IPS-NIHi11 (cell line): ENCODE measurements at places on chromosomes 7 and 10.

DNA sequence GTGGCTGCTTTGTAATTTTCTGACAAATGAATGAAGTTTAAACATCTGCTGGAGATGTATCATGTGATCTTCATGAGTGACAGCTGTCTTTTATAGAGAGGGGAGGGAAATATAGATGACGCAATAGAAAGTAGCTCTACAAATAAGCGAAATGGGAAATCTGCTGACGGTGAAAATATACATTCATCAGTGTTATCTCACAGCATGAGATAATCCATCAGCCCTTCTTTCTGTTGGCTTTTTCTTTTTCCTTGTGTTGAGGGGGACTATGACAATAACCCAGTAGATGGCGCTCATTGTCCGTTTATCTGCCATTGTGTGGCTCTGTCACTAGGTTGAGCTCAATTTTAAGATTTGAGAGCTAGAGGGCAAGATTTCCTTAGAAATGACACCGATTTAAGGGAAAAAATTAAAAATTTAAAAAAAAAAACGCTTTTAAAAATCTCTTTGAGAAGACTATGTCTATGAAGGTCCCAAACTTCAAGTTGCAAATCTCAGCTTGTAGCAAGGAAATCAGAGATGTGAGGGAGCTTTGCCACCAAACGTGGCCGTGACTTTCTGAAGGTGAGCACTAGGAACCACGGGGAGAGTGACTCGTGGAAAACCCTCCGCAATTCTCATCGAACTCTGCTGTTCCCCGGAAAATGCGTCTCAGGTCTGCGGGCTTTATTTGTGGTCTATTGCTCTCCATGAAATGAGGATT is 114.6 kb upstream of the SFMBT2 start:
- DNase-seq = peak; percentile 72

DNA sequence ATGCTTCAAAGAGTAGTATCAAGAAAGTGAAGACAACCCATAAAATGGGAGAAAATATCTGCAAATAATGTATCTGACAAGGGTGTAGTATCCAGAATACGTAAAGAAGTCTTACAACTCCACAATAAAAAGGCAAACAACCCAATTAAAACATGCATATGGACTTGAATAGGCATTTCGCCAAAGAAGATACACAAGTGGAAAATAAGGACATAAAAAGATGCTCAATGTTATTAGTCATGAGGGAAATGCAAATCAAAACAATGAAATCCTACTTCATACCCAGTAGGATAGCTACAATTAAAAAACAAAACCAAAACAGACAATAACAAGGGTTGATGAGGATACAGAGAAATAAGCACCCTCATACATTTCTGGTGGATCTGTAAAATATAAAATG is 79.2 kb downstream of the NUDCD3 start:
- no peak for DNase-seq

DNA sequence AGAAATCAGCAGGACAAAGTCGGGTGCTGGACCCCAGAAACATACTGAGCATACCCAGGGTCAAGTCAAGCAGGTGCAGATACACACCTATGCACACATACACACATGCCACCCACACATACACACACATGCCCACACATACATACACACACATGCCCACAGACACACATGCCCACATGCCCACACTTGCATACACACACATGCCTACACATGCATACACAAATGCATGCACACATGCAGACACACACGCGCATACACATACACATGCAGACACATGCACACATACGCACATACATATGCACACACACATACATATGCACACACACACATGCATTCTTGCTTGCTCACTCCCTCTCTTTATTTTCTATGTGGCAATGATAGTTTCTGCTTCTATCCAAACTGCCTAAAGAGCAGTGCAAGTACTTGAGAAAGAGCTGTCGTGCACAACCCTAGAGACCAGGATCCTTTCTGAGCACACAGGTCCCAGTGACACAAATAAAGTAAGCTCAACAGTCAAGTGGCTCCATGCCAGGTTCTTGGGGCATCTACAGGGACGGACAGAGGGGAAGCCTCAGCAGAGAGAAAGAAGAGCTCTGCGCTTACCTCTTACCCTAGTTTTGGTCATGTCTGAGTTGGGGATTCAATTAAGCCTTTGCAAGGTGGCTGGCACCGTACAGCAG is 83.7 kb downstream of the EBF3 start:
- no peak for DNase-seq

- DNase-seq = no peak
These were observed 36.7 kb downstream of the SPAM1 start for GRCh38 chr7:123961771-123962170.

- DNase-seq = peak; percentile 59
These were observed 65.6 kb downstream of the NOD1 start for GRCh38 chr7:30412782-30413504.

- no peak for DNase-seq
These were observed 9.6 kb upstream of the NUPR2 start for GRCh38 chr7:56125831-56126230.

DNA sequence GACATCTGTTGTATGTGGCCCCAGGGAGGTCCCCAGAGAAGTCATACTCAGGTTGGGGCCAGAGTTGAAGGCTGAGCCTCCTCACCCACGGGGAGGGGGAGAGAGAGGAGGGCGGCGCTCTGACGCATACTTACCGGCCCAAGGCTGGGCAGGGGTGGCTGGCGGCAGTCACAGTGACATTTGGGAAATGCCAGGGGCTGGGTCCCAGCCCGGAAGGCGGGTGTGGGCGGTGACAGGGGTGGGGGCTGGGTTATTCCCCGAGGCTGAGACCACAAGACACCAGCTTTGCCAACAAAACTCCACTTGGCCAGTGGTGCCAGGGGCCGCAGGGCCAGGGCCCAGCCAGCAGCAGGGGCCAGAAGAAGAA is 41.1 kb downstream of the RASGEF1A start:
- DNase-seq = no peak

GRCh38 chr7:18685971-18686370 is 190.4 kb downstream of the HDAC9 start:
- DNase-seq = no peak

GRCh38 chr10:83680470-83680891 is 458.8 kb upstream of the GHITM start:
- DNase-seq = no peak

GRCh38 chr10:43027331-43027955 is 49.4 kb upstream of the RET start:
- no peak for DNase-seq

DNA sequence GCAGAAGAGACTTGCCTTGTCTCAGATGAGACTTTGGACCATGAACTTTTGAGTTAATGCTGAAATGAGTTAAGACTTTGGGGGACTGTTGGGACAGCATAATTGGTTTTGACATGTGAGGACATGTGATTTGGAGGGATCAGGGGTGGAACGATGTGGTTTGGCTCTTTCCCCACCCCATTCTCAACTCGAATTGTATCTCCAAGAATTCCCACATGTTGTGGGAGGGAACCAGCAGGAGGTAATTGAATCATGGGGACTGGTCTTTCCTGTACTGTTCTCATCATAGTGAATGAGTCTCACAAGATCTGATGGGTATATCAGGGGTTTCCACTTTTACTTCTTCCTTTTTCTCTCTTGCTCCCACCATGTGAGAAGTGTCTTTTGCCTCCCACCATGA is 229.7 kb upstream of the KCND2 start:
- no peak for DNase-seq

- DNase-seq = no peak
These were observed 423.4 kb downstream of the DNAJB6 start for GRCh38 chr7:157760004-157760730.

GRCh38 chr7:117338020-117338419 is 15.2 kb upstream of the WNT2 start:
- DNase-seq = no peak

DNA sequence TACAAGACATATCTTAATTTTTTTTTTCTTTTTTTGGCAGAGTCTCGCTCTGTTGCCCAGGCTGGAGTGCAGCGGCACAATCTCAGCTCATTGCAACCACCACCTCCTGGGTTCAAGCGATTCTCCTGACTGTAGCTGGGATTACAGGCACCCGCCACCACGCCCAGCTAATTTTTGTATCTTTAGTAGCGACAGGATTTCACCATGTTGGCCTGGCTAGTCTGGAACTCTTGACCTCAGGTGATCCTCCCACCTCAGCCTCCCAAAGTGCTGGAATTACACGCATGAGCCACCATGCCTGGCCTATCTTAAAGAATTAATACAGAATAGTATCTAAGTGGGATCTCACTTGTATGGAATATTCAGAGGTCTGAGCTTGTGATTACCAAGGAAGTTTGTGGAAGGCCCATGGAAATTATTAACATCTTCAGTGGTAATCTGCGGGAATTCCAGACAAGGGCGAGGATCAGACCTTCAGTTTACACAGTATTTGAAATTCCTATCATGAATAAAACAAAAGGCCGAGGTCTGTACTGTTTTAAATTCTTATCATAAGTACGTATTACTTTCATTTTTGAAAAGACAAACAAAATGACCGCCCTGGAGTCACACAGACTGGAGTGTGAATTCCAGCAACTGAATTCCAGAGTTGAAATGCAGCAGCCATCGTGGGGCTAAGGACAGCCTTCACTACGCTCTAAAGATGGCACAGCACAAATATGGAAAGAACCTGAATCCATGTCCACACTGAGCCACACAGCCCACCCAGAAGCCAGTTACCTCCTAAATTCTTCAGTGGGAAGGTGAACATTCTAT is 16.7 kb downstream of the GPRIN2 start:
- DNase-seq = no peak

DNA sequence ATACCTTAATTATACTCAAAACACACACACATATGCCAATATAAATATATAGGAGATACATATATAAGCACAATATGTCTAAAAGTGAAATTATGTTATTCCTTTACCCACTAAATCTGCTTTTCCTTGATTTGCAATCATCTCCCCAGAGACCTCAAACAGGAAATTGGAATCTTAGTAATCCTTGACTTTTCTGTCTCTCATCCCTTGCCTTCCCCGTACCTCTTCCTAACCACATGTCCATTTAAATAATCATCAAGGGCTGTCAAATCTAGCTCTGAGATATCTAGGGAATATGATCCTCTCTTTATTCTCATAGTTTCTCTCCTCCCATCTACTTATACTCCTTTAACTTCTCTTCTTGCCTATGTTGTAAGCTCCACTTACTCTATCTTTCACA is 336.6 kb downstream of the HGF start:
- DNase-seq = no peak

GRCh38 chr7:5363729-5364128 is 59.9 kb downstream of the TNRC18 start:
- no peak for DNase-seq

DNA sequence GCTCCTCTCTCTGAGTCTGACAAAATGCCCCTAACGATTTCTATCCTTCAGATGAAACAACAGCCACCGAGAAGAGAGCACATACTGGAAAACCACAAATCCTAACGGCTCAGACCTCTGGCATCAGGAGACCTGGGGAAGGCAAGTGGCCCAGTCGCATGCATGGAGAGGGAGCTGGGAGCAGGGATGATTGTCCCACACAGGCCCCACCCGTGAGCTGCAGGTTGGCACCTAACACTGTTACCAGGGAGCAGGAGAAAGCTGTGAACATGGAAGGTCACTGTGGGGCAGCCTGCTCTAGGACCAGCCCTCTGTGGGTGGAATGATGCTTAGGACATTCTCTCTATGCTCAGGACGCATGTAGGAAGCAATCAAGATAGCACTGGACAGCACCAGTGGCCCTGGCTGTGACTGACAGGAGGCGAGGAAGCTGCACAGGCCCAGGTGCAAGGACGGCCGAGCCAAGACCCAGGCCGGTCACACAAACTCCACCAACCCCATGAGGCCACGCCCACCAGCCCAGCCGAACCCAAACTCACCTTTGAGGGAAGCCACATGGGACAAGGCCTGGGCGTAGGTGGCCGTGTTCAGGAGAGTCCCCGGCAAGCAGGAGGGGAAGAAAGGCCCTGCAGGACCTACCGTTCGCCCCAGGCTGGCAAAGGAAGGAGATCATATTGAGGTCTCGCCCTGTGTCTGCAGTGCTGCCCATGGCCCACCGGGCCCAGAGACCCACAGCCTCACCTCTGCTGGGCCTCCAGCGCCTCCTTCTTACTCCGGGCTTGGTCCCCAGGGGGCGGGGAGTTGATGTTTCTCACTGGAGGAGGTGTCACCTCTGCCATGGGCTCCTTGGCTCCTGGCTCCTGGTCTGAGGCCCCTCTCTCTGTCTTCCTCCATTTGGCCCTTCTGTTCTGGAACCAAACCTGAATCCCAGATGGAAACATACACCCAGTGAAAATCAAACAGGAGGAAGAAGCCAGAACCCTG is 9.7 kb downstream of the DRGX start:
- no peak for DNase-seq

DNA sequence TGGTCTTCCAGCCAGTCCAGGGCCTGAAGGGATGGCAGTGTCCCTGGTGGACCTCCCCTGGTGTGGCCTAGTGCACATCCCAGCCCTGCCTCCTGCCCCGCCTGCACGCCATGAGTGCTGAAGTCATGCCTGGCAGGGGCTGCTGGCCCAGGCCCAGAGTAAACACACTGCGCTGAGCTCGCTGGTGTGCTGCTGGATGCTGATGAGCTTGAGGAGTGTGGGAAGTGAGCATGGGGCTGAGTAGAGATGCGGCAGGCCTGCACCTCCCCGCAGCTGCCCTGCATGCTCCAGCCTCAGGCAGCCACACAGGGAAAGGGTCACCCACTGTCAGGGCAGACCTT is 43.2 kb downstream of the HTRA1 start:
- DNase-seq = peak; percentile 43

DNA sequence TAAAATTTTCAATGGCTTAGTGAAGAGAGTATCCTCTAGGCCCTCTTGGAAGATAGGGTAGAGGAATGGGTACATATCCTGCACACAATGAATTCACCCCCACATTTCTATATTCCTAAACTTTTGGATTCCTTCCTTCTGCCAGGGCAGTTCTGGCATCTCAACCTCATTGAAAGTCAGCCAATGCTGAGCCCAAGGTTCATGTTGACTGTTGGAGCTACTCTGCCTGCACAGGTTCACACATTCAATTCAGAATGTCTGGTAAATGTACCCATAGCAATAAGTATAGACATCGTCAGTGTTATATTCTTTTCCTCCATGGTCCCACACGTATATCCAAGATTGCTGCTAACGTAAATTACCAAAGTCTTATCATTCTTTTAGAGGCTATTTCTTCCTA is 48.9 kb upstream of the STARD3NL start:
- no peak for DNase-seq

DNA sequence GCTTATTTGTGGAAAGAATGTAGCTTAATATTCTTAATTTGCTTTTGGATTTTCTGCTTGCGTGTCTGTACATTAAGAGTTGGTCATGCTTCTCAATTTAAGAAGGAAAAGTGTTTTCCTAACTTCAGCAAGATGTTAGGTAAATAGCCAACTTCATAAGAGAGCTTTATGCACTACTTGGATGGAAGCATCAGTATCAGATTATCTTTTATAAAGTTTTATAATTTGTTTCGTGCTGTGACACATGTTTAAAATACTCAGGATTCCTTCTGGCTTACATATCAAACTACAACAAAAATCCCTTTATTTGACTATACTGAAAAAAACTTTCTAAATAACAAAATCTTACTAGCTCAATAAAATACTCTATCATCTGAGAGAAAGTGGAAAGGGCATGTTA is 34.8 kb upstream of the AGR2 start:
- no peak for DNase-seq

- no peak for DNase-seq
These were observed 6.7 kb upstream of the OAT start for GRCh38 chr10:124425227-124425962.
